ENCODE measurements at places on chromosomes 2 and 18. TPM values are rescaled to one million over a fixed set of nuclear protein-coding genes. Genes with fewer than 3 reads are reported as not detected.

DNA sequence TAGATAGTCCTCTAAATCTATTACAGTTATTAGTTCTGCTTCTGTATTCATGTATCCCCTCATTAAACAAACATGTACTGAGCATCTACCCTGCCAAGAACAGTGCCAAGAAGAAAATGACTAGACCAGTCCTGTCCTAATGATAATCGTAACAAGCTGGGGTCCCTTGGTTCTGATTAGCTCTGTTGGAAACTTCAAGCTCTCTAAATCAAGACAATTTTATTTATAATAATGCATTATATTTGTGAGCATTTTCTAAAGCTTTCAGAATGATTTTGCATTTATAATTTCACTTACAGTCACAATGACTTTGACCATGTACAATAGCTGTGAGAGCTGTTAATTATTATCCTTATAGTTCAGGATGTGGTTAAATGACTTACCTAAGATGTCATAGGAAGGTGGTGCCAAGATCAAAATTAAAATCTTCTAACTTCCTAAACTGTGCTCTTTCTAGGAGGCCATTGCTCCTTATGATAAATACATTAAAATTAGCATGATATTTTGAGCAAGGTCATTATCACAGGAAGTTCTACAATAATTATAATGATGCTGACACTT, 336.5 kb upstream of the SLC39A10 start:
- DNase-seq = no peak

DNA sequence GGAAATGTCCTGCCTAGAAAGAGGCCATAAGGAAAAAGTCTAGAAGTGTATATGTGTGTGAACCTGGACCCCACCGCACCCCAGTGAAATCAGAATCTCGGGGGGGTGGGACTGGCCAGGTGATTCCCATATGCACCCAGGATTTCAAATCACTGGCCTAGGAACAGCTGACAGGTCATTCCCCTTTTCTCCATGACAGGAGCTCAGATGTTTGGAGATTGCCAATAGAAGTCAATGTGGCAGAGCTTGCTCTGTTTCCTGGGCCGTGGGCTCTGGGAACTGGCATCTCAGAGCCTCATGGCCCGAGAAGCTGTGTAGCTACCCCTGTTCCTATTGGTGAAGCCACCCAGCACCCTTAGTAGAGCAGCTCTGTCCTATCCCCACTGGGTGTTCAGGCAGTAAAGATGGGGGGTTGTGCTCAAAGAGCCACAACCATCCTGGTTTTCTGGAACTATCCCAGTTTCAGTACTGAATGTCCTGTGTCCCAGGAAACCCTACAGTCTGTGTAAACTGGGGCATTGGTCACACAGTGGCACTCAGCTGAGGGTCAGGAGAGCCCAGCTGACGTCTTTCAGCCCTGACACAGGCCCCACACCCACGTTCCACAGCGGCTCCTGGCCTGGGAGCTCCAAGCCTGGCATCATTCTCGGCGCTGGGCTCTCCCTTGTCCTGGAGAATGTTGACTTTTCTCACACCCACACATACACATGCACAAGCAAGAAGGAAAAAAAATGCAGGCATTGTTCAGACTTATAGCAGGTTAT, 18.9 kb downstream of the GNLY start:
- DNase-seq = no peak

GRCh38 chr2:204343685-204344084, 201.6 kb upstream of the PARD3B start:
- no peak for DNase-seq

GRCh38 chr18:41624460-41624859, 330.6 kb upstream of the PIK3C3 start:
- DNase-seq = no peak

GRCh38 chr18:21486905-21487437, 113.5 kb downstream of the ESCO1 start:
- no peak for DNase-seq

DNA sequence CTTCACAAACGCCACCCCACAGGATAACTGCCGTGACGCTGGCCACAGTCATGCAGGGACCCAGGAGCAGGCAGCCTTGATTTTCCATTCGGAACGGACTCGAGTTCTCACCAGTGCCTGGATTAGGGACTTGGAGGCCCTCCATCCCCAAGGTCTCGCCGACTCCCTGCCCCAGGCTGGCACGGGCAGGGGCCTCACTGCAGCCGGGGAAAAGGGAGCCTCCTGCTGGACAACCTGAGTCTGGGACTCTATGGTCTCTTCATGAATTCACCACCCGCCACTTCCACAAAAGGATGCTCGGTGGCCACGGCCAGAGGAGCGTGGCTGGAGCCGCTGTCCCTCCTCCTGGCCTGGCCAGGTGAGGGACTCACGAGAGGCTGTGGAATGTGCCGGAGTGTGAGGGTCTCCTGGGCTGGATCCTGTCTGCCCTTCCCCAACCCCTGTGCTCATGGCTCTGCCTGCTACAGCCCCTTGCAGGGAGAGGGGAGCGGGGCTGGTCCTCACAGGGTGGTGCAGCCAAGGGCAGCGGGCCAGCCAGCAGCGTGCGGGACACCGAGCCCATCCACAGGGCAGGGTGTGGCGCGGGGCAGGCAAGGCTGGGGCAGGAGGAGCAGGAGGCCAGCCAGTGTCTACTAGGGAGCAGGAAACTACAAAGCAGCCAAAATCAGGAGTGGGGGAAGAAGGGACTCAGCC, 42.3 kb downstream of the AQP12A start:
- DNase-seq = no peak

The SLC9A4 gene
- not detected for polyA plus RNA-seq

The CYP27A1 gene
- polyA plus RNA-seq = 31.0 TPM

The IL37 gene
- polyA plus RNA-seq = not detected

The ASPRV1 gene
- polyA plus RNA-seq = 0.11 TPM
